ENCODE measurements at places on chromosomes 5 and 9. TPM values are rescaled to one million over a fixed set of nuclear protein-coding genes. Genes with fewer than 3 reads are reported as not detected.

The TMEFF1 gene
- not detected for polyA plus RNA-seq

The HTR1A gene
- polyA plus RNA-seq: not detected

The SPATA31D4 gene
- not detected for polyA plus RNA-seq

GRCh38 chr5:170252720-170253350, 20.1 kb downstream of the C5orf58 start:
- no peaks in the 10 kb centered on the region for H3K36me3 ChIP-seq
- no peak overlapping the region for H3K27ac ChIP-seq
- no peak overlapping the region for H3K4me3 ChIP-seq
- DNase-seq: no peak
- H3K27me3 ChIP-seq: no peaks in the 10 kb centered on the region

GRCh38 chr9:135612981-135613910, 26.1 kb downstream of the GLT6D1 start:
- H3K4me3 ChIP-seq: no peak overlapping the region
- no peaks in the 10 kb centered on the region for H3K36me3 ChIP-seq

GRCh38 chr5:19519448-19519847, 468.6 kb downstream of the CDH18 start:
- H3K27ac ChIP-seq: no peak overlapping the region
- no peaks in the 10 kb centered on the region for H3K4me1 ChIP-seq
- no peak for DNase-seq
- H3K36me3 ChIP-seq: no peaks in the 10 kb centered on the region

GRCh38 chr5:4275232-4275631, 679.6 kb downstream of the IRX1 start:
- no peak for DNase-seq
- H3K4me3 ChIP-seq: no peak overlapping the region
- H3K27ac ChIP-seq: no peak overlapping the region
- H3K4me1 ChIP-seq: no peaks in the 10 kb centered on the region
- no peaks in the 10 kb centered on the region for H3K36me3 ChIP-seq
- H3K27me3 ChIP-seq: no peaks in the 10 kb centered on the region

- H3K4me1 ChIP-seq: no peaks in the 10 kb centered on the region
- H3K36me3 ChIP-seq: no peaks in the 10 kb centered on the region
- H3K27me3 ChIP-seq: no peaks in the 10 kb centered on the region
- H3K4me3 ChIP-seq: peak within 1 kb of the TSS; percentile 4
- DNase-seq: no peak
Observed at GRCh38 chr9:114930056-114930812, at the start of gene TNFSF8. Gene TNFSF8 (minus strand): TSS chr9:114930591. CDS start chr9:114930303, 288 bp downstream.

DNA sequence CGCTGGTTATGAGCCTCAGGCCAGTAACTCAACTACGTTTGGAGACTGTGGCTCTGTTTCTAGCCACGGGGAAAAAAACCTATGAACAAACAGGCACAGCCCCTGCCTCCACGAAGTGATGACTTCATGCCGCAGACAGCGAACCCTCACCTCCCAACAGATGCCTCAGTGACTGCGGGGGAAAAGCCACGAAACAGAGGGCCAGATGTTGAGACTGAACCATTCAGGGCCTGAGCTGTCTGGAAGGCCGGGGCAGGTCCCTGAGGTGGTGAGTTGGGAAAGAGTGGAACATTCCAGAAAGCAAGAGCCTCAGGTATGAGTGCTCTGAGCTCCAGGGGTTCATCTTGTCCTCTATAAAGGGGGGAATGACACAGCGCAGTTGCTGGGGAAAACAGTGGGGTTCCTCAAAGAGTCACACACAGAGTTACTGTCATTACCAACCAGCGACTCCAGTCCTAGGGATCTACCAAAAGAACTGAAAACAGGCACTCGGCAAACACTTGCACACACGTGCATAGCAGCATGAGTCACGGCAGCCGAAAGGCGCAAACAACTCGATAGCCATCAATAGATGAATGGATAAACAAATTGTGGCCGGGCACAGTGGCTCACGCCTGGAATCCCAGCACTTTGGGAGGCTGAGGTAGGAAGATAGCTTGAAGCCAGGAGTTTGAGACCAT, 15.3 kb downstream of the PLPP7 start:
- DNase-seq: no peak
- H3K27me3 ChIP-seq: no peaks in the 10 kb centered on the region
- no peaks in the 10 kb centered on the region for H3K36me3 ChIP-seq
- H3K4me1 ChIP-seq: no peaks in the 10 kb centered on the region

GRCh38 chr5:145636371-145636770, 198.8 kb downstream of the PRELID2 start:
- no peak for DNase-seq
- no peak overlapping the region for H3K4me3 ChIP-seq
- H3K27me3 ChIP-seq: no peaks in the 10 kb centered on the region
- H3K4me1 ChIP-seq: no peaks in the 10 kb centered on the region
- no peak overlapping the region for H3K27ac ChIP-seq
